ENCODE measurements at places on chromosomes 3 and 15. TPM values are rescaled to one million over a fixed set of nuclear protein-coding genes. Genes with fewer than 3 reads are reported as not detected.

The GPR62 gene
- total RNA-seq, result not detected

- DNase-seq, result no peak
Observed at GRCh38 chr3:183641882-183642281, 6.5 kb downstream of the KLHL24 start.

The GOLGA8M gene
- 3.9 TPM for total RNA-seq

GRCh38 chr3:157238457-157238856 is 78.5 kb upstream of the CCNL1 start:
- DNase-seq, result no peak

DNA sequence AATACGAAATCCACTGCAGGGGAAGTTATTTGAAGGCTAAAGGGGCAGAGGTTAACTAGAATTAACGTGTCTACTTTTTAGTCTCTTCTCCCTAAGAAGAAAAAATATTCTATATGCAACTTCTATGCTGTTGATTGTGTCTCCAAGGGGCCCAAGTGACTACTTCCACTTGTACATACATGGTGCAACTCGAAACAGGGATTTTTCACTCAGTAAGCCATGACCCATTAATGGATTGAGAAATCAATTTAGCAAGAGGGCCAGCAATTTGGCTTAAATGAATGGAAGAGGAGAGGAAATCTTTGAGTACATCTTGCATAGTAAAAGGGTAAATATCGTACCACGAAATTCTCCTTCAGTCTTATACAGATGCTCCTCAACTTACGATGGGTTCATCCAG is 151.1 kb upstream of the HES1 start:
- no peak for DNase-seq

GRCh38 chr3:169751875-169752274 is 13.0 kb downstream of the TERC start:
- DNase-seq, result no peak

The UTS2B gene
- 6.6 TPM for total RNA-seq

DNA sequence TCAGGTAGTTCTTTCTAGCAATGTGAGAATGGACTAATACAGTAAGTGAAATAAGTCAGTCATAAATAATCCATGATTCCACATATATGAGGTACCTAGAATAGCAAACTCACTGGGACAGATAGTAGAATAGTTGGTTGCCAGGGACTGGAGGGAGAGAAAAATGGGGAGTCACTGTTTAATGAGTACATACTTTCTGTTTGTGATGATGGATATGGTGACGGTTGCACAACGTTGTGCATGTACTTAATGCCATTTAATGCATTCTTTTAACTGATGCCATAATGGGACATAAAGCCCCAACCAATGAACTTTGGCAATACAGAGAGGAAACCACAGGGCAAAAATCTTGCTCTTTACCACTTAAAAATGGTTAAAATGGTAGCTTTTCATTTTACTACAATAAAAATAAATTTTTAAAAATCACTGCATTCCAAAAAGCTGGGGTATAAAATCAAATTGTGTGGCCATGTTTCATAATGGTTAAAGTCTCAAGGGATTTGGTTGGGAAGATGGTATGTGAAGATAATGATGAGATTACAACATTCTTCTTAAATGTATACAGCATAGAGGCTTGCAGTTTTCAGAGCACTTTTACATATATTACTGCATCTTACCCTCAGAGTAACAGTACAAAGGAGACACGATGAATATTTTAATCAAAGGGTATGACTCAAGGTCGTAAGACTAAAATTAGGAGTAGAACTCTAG is 45.2 kb downstream of the ADAM10 start:
- DNase-seq, result no peak

- DNase-seq, result no peak
Observed at GRCh38 chr15:28998511-28998910, 112.7 kb downstream of the APBA2 start.

The MYEF2 gene
- 5.1 TPM for total RNA-seq

- DNase-seq, result no peak
Observed at GRCh38 chr15:79168922-79169456, 78.4 kb upstream of the RASGRF1 start.

DNA sequence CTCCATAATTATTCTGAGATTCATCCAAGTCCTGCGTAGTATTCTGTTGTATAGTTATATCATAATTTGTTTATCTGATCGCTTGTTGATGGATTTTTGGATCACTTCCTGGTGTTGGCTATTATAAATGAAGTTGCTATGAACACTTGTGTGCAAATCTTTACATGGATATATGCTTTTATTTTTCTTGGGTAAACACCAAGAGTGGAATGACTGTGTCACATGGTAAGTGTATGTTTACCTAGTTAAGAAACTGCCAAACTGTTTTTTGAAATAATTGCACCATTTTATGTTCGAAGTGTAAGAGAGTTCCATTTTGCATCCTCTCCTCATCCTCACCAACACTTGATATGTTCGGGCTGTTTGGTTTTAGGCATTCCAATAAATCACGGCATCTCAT is 360.4 kb upstream of the FRG2C start:
- no peak for DNase-seq

The PLSCR2 gene
- not detected for total RNA-seq

- DNase-seq, result no peak
Observed at GRCh38 chr3:138202945-138203701, 16.0 kb downstream of the ARMC8 start.

DNA sequence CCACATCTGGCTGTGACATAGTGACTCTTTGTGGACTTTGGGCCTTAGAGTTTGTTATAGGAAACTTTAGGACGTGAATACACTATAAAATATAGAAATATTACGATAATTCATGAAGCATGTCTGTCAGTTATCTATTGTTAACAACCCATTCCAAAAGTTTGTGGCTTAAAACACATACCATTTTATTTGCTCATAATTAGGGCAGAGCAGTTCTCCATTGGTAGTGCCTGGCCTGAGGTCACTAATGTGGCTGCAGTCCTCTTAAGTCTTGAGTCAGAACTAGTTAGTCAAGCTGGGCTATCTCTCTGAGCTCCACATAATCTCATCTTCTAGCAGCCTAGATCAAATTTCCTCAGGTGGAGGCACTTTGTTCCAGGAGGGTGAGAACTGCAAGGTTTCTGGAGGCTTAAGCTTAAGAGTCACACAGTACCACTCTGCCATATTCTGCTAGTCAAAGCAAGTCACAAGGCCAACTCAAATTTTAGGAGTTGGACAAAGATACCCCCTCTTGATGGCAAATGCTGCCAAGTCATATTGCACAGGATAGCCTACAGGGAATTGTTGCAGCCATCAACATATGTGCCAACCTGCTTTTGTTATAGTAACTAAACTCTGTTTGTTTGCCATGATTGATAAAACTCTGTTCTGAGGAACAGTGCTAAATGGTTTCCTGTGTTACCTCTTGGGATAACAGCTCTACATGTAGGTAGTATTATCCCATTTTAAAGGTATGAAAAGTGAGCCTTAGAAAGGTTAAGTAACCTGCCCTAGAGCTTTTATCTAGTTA is 8.7 kb downstream of the ATXN7 start:
- no peak for DNase-seq

- DNase-seq, result no peak
Observed at GRCh38 chr3:27675287-27675686, 46.8 kb downstream of the EOMES start.

- DNase-seq, result no peak
Observed at GRCh38 chr3:117263745-117264144, 554.2 kb downstream of the TUSC7 start.

- no peak for DNase-seq
Observed at GRCh38 chr3:151265866-151266265, 12.5 kb downstream of the P2RY14 start.

DNA sequence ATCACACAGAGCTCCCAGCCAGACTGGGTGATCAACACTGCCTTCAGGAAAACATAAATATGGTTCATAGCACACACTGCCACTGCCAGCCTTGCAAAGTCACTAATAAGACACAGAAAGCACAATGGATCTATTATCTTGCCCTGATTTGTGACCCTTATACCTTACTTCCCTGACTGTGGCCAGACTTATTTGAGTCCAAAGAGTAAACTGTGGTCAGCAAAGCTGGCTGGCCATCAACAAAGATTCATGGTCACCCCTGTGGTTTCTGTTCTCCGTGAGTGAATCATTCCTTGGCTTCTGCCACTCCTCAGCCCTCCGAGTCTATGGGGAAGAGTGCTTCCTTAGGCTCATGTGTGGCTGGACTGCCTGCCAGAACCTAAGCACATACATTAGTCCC is 437.7 kb downstream of the RAP2B start:
- DNase-seq, result no peak

- DNase-seq, result no peak
Observed at GRCh38 chr3:46365041-46365440, 5.7 kb upstream of the CCR5 start.

- DNase-seq, result no peak
Observed at GRCh38 chr3:5754602-5755001, 567.1 kb downstream of the EDEM1 start.

GRCh38 chr3:138451595-138452162 is 17.3 kb downstream of the ESYT3 start:
- DNase-seq, result no peak

DNA sequence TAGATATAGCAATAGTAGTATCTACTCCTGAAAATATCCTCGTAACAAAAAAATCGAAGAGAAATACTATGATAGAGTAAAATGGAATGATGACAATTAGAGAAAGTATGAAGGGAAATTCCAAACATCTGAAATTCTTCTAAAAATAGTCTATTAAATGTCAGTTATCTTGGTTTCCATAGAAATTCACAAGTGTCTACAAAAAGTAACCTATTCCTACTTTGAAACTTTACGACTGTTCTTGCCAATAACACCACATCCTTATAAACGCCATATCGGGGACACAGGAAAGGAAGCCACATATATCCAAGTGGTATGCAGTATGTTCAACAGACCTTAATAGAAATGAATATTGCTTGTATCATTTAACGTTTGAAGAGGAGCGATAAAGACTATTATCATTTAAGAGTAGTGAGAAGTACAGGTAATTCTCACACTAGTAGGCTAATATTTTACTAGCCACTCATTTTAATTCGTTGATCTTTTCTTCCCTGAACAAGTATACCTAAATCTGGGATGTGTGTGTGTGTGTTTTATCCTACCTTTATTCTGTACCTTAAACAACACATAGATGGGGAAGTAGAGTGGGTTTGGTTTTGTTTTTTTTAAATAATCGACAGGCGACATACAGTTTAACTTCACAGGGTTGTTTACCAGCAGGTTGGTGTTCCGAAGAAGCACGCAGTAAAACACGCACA is 1.2 kb downstream of the GPR176 start:
- DNase-seq, result no peak

- no peak for DNase-seq
Observed at GRCh38 chr3:174158674-174159073, 700.5 kb upstream of the NAALADL2 start.

The UROC1 gene
- total RNA-seq, result not detected

DNA sequence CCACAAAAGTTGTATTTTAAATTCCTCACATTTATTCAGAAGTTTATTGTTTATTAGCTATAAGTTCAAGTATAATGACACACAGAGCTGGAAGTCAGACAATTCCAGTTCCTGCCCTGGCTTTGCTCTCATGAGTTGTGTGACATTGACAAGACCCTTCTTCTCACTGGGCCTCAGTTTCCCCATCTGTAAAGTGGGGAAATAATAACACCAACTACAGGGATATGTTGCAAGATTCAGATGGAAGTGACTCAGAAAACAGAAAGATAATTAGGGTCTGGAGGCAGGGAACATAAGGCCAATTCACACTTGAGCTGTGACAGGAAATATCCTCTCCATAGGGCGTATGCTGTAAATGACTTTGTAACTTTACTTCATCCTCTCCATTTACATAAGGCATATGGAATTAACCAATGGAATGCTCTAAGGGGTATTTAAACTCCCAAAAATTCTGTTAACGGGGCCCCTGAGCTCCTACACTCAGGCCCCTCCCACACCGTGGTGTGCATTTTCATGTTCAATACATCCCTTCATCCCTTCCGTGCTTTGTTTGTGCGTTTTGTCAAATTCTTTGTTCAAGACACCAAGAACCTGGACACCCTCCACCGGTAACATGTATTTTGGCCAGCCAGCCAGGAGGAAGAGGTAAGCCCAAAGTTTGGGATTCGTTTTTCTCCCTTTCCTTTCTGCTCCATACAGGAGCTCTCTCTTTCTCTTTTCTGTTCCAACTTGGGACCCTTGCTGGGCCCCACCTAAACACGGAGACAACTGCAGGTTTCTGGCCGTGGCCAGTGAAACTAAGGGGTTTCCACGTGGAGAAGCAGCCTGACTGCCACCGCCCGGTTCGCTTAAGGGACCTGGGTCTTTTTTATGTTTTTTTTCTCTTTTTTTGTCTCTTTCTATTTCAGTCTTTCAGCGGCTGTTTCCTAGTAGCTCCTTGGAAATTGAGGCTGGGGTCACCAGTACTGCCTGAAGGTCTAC is 16.9 kb downstream of the CYP11A1 start:
- DNase-seq, result no peak

All from Peyer's patch (tissue), 4 donors.